ELF-1 (cell line): ENCODE measurements at places on chromosomes 2 and 18.

- DNase-seq, result no peak
Measured at GRCh38 chr18:70293166-70293565, 4.3 kb downstream of the SOCS6 start.

DNA sequence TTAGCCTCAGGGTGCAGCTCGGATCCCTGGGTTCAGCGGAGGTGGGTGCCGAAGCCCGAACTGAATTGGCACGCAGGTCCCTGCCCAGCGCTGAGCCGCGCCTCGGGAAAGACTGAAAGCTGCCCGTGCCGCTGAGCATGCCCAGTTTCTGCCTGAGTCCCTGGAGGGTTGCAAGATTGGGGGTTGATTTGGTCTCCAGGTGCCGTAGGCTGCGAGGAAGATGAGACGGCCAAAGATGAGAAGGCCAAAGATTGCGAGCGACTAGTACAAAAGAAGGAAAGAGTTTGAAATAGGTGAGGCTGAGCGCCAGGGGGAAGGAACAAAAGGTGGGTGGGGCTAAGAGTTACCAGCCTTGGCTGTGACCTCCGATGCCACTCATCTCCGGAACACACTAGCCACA lies 852 bp upstream of the KCNH7 start:
- DNase-seq, result no peak

DNA sequence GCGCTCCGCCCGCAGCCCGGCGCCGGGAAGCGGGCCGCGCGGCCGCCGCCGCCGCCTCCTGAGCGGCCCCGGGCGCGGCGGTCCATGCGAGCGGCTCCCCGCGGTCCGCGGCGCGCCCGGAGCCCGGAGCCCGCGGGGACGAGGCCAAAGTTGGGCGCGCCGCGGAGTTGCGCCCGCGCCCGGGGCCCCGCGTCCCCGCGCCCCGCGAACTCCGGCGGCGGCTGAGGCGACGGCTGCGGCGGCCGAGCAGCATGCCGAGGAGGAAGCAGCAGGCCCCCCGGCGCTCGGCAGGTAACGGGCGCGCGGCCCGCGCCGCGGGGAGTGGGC lies 992 bp downstream of the TSHZ1 start:
- DNase-seq, result no peak

DNA sequence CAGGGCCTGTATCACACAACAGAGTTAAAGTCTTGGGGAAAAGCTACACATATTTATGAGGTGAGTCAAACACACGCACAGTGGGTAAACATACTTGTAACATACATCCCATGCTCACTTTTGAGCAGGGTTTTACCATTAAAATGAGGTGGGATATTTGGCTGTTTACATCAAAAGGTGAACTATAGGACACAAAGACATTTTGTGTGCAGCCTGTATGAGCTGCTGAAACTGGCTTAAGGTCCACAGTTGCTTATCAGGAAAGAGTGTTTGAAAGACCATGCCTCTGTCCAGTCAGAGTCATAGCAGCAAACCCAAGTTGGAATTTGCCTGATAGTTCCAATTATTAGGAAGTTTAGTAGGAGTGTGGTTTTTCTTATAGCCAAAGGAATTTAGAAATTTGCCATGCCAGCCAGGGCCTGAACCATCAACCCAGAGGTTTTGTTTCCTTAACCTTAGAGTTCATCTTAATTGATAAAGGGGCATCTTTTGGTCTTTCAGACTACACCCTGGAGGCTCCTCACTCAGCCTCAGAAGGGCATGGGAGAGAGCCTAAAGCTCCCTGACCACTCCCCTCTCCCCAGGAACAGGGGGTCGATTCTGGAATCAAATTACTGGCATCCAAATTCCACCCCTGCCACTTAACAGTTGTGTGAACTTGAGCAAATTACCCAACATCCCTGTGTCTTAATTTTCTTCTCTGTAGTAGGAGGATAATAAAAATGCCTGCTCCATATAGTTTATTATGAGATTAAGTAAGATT lies 29.9 kb upstream of the L3MBTL4 start:
- DNase-seq, result no peak

DNA sequence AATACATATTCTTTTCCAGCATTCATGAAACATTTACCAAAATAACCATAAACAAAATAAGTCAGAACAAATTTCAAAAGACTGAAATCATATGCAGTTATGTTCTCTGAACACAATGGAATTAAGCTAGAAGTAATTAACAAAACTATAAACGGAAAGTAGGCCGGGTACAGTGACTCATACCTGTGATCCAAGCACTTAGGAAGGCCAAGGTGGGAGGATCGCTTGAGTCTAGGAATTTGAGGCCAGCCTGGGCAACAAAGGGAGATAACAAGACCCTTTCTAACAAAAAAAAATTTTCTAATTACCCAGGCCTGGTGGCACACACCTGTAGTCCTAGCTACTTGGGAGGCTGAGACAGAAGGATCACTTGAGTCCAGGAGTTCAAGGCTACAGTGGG lies 14.9 kb downstream of the ATAD2B start:
- DNase-seq, result no peak

DNA sequence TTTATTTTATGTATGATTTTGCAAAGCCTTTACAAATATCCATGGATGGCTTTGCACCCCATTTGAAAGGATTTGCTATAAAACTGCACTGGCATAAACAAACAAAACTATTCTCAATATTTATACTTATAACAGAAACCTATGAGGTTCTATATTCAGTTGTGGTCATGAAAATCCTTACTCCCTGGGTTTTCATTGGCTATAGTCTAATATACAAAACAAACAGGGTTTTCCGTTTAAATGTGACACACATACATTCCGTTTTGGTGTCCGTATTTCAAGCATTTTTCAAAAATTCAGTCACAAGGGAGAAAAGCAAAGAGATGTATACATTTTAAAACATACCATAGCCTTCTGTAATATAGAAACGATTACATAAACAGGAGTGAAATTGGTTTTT lies 100.0 kb downstream of the TCF4 start:
- no peak for DNase-seq

DNA sequence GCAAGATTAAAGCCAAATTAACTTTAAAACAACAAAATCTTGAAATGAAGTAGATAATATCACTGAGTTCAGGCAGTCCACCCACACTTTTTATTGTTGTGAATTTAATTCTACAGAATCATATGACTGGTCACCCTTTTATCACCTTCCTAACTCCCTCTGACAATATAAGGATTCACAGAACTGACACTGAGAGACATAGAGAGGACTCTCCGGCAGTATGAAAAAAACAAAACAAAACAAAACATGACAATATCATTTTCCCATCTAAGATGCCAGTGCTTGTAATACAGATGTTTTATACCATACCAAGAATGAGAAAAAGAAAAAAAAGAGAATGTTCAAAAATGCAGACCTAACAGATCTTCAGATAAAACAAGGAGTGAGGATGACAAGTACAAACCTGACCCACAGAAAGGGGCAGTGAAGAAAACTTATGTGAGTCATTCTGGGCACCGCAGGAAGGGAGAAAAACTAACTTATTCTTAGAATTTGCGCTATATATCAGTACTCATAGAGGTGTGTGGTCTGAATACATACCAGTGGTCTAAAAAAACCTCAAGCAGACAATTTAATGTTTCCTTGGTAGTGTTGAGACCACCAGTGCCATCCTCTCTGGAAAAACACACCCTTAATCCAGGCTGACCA lies 136.6 kb downstream of the ZAP70 start:
- DNase-seq, result no peak

DNA sequence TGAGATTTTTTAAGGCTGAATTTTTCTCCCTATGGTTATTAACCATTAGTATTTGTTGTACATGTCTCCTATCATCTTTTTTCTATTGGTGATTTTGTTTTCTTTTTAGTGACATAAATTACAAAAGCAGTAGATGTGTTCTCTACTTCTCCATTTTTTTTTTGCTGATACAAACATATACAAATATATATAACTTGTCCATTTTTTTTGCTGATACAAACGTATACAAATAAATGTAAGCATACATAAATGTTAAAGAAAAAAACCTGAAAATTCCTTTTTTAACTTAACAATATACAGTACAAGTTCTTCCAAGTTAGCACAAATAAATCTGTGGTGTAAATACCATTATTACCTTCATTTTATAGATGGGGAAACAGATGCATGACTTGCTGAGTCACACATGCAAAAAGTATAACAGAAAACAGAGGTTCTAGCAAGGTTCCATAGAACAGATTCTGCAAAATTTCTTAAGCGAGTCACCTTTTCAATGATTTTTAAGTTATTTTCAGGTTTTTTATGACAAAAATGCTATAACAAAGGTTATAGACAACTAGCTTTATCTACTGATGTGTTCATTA lies 2.1 kb downstream of the MSGN1 start:
- DNase-seq, result no peak

DNA sequence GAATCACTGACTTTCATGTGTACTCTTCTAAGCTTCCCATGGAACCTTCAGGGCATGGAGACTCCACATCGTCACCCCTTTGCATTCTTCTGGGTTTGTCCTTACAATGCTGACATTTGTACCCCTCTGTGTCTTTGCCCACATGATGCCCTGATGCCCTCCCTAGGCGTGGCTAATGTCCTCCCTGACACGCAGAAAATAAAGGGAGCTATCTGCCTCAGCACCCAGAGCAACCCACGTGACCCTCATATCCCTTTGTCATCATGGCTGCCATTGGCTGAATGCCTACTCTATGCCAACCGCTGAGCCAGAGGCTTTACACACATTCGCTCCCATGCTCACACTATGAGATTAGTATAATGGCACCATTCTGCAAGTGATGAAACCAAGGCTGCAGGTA lies 86.4 kb upstream of the KLHL29 start:
- no peak for DNase-seq

GRCh38 chr18:28086670-28087552 lies 90.0 kb downstream of the CDH2 start:
- no peak for DNase-seq

DNA sequence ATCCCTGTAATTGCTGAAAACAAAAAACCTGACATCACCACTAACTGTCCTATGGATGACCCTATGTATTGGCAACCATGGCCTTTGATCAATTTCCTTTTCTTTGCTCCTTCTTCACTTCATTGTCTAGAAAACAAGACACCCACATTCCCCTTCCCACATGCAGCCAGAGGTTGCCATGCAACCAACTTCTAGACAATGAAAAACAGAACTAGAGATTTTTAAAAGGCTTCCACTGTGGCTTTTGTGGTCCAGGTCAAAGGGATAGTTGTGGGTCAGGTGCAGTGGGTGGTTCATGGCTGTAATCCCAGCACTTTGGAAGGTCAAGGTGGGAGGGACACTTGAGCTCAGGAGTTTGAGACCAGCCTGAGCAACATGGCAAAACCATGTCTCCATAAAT lies 139.3 kb upstream of the DOK6 start:
- no peak for DNase-seq

DNA sequence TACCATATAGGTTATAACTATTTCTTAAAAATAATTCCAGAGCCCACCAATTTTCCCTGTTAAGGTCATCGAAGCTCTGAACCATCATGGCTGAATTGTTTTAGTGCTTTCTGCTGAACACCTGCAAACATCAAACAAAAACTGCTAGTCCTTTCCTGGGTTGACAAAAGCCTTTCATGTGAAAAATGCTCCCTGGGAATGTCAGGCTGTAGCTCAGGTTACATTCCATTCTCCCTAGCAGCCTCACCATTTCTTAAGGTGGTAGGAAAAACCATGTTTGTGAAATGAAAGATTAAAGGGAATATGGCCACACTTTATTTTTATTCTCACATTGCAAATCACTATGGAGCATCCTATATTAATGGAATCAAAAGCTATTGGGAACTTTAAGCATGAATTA lies 5.7 kb downstream of the TCF4 start:
- DNase-seq, result peak; percentile 66

- DNase-seq, result no peak
Measured at GRCh38 chr2:136437461-136437860, 319.5 kb upstream of the CXCR4 start.

DNA sequence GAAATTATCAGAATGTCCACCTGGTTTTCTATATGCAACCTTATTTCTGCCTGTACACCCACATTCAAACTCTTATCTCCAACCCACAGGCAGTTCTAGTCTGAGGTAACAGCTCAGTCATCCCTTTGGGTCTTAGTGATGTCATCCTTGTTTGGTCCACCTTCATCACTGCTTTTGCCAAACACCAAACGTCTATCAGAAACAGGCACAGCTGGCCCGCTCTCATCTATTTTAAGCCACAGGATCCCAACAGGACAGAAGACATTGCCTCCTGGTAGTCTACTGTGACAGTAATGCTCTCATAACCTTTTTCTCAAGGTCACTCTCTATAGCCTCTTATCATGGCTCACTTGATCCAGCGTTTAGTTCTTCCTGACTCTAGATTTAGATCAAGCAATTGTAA lies 99.0 kb upstream of the CHAC2 start:
- no peak for DNase-seq

GRCh38 chr18:46581648-46582047 lies 75.4 kb downstream of the LOXHD1 start:
- DNase-seq, result no peak

DNA sequence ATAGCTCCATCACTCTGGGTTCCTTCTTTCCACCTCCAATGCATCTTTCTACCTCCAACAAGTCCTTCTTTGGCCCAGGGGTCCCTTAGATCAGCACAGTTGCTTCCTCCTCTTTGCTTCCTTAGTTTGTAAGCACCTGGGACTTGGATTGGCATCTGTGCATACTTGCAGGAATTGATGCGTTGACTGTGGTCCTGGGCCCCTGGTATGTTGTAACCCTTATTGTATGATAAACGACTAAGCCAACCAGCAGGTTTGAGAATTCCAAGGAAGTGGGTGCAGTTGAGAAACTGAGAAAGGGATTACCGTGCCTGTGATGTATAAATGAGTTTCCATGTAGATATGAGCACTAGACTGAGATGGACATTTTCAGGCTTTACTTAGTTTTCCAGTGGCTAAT lies 55.9 kb downstream of the ARHGAP28 start:
- no peak for DNase-seq

- no peak for DNase-seq
Measured at GRCh38 chr2:215680605-215681598, 245.0 kb upstream of the FN1 start.

GRCh38 chr18:53114441-53114840 lies 774.4 kb downstream of the DCC start:
- DNase-seq, result no peak

GRCh38 chr18:65748321-65748720 lies 2.5 kb upstream of the CDH7 start:
- no peak for DNase-seq

- no peak for DNase-seq
Measured at GRCh38 chr2:136344339-136344738, 226.4 kb upstream of the CXCR4 start.

GRCh38 chr2:233437439-233437955 lies 83.2 kb downstream of the DGKD start:
- DNase-seq, result no peak
